Upper lobe of right lung (tissue), 1 donor: ENCODE measurements at places on chromosomes 6 and 20.
A peak's percentile ranks its signal among the peaks of the same experiment; 100 is the strongest.

DNA sequence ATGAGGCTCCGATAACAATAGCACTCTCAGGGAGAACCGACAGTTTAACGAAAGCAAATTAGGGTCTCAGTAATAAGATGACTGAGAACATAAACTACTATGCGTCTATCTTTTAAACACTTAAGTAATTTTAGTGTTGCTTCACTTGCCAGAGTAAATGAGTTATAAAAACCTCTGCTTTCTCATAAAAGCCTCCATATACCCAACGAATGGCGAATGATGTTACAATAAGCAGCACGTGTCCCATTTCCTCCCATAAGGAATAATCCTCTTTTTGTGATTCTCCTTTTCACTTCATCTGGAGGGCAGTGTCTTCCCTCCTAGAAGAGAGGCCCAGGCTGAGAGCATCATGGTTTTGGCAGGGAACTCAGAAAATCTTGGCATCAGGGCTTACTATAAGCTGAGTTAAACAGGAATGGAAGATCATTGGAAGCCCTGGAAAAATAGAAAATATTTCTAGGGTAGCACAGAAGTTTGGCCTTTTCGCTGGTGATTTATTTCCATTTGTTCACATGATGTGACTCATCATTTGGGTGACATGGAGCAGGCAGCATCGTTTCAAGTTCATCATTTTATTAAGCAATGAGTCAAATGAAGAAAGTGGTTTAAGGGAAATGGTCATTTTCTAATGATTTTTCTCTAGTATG lies 255.4 kb downstream of the ATXN1 start:
- H3K4me3 ChIP-seq = no peak overlapping the region
- no peak overlapping the region for H3K27ac ChIP-seq
- H3K27me3 ChIP-seq = no peaks in the 10 kb centered on the region
- no peak for DNase-seq
- H3K36me3 ChIP-seq = no peaks in the 10 kb centered on the region
- peaks cover 7% of the 10 kb centered on the region for H3K4me1 ChIP-seq

GRCh38 chr20:60010689-60011458 lies 52.7 kb downstream of the CDH26 start:
- H3K36me3 ChIP-seq = no peaks in the 10 kb centered on the region
- no peak overlapping the region for H3K4me3 ChIP-seq
- no peaks in the 10 kb centered on the region for H3K27me3 ChIP-seq
- DNase-seq = no peak
- H3K4me1 ChIP-seq = no peaks in the 10 kb centered on the region

DNA sequence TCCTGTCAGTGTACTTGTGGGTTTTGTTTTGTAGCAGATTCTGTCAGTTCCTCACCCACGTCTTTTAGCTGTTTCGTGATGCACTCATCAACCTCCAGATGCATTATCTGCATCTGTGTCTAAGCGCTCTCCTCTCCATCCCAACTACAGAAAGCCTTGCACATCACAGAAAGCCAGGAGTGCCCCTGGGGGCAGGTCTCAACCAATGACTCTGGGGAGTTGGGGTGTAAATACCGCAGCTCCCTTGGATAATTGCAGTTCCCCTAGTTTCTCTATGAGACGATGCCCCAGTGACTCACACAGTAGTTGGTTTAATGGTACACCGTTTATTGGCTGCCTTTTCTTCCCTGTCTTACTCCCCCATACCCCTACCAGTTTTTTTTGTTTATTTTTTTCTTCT lies 158.1 kb downstream of the SOX4 start:
- no peak for DNase-seq
- no peak overlapping the region for H3K27ac ChIP-seq
- no peaks in the 10 kb centered on the region for H3K36me3 ChIP-seq

GRCh38 chr6:50198245-50198644 lies 148.5 kb upstream of the DEFB112 start:
- H3K27ac ChIP-seq = no peak overlapping the region
- H3K36me3 ChIP-seq = no peaks in the 10 kb centered on the region
- H3K27me3 ChIP-seq = no peaks in the 10 kb centered on the region
- no peaks in the 10 kb centered on the region for H3K4me1 ChIP-seq

GRCh38 chr6:48151142-48151541 lies 40.1 kb upstream of the PTCHD4 start:
- no peak overlapping the region for H3K27ac ChIP-seq
- no peaks in the 10 kb centered on the region for H3K4me1 ChIP-seq
- no peaks in the 10 kb centered on the region for H3K36me3 ChIP-seq
- no peak overlapping the region for H3K4me3 ChIP-seq

DNA sequence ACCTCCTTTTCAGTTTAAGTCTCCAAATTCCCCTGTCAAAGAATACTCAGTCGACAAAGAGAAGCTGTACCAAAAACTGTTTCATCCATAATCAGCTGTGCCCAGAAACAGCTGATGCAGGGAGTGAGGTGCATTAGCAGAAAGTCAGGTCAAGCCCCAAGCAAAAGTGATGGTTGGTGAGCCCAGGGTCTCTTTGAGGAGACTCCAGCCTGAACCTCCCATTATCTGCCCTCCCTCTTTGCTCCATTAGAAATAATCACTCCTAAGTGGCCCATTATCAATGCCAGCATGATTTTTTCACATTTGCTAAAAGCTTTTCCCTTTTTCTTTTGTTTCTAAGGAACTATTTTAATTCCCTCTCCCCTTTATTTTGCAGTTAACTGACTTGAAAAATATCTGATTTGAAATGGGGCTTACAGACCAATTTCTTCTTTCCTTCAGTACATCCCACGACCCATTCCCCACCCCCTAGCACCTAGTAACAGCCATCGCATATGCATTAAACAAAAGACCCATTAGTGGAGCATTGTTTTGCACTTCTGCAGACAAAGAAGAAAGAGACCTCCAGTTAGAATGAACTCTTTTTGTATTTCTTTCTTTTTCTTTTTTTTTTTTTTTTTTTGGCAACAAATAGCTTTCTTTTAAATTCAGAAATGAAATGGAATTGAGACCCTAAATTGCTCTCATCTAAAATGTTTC lies 257.0 kb downstream of the GRIK2 start:
- H3K4me1 ChIP-seq = no peaks in the 10 kb centered on the region
- H3K27me3 ChIP-seq = no peaks in the 10 kb centered on the region
- H3K36me3 ChIP-seq = no peaks in the 10 kb centered on the region
- H3K4me3 ChIP-seq = no peak overlapping the region
- no peak for DNase-seq

- no peak for DNase-seq
- peak overlapping the region; percentile 13 for H3K4me3 ChIP-seq
- no peaks in the 10 kb centered on the region for H3K27me3 ChIP-seq
These were observed 99.6 kb upstream of the DST start for GRCh38 chr6:56742122-56742791.

DNA sequence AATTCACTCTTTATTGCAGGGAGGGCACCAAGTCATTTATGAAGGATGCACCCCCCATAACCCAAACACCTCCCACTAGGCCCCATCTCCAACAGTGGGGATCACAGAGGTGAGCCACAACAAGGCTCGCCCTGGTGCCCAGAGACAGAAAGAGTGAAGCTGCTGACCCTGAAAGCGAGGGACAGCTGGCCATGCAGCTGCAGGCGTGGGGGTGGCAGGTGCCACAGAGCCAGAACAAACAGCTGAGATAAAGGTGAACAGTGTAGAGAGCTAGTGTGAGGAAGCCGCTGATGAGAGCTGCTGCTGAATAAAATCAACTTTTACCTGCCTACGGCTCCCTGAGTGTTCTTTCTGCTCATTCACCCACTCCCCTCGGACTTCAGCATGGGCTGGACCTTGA lies 18.8 kb upstream of the RGS17 start:
- H3K36me3 ChIP-seq = no peaks in the 10 kb centered on the region
- no peak for DNase-seq
- no peaks in the 10 kb centered on the region for H3K27me3 ChIP-seq
- H3K4me1 ChIP-seq = no peaks in the 10 kb centered on the region
- no peak overlapping the region for H3K27ac ChIP-seq

DNA sequence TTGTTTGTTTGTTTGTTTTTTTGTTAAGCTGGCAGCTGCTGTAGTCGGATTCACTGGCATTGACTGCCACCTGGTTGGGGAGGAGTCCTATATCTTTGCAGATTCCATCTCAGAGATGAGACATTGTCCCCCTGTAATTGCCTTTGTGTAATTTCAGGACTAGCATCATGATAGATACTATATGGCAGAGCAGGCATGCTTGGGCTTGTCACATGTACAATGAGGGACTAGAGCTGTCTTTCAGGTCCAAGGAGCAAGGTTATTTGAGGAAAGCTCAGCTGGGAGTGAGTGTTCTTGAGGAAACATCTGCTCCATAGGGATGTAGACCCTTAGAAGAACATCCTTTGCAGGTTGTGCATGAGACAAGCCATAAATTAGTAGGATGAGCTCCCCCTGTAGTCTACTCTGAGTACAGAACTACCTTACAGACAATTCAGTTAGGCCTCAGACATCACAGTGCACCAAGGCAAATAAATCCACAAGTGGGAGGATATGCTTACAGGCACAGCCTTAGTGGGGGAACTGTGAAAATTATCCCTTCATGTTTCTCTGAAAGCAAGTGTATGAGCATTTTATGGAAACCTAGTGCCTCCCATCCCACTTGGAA lies 62.1 kb downstream of the BMP2 start:
- no peaks in the 10 kb centered on the region for H3K27me3 ChIP-seq
- H3K4me3 ChIP-seq = no peak overlapping the region
- H3K4me1 ChIP-seq = no peaks in the 10 kb centered on the region
- H3K36me3 ChIP-seq = no peaks in the 10 kb centered on the region

DNA sequence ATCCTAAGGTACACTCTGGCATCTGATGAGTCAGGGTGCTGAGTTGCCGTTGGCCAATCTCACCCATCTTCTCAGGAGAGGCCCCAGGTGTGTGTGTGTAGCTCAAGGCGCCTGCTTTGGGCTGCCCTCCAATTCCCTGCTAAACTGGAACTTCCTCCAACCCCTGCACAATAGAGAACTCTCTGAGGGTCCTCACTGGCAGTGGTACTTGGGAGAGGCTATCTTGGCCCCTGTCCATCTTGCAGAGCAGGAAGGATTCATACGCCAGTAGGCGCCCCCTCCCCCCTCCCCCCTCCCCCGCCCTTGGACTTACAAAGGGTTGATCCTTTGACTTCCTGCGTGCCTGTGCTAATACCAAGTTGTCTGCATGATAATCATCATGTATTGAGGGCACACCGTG lies 173.6 kb downstream of the SASH1 start:
- no peaks in the 10 kb centered on the region for H3K27me3 ChIP-seq
- peak overlapping the region; percentile 28 for H3K27ac ChIP-seq
- no peak overlapping the region for H3K4me3 ChIP-seq
- H3K36me3 ChIP-seq = peaks cover 32% of the 10 kb centered on the region

DNA sequence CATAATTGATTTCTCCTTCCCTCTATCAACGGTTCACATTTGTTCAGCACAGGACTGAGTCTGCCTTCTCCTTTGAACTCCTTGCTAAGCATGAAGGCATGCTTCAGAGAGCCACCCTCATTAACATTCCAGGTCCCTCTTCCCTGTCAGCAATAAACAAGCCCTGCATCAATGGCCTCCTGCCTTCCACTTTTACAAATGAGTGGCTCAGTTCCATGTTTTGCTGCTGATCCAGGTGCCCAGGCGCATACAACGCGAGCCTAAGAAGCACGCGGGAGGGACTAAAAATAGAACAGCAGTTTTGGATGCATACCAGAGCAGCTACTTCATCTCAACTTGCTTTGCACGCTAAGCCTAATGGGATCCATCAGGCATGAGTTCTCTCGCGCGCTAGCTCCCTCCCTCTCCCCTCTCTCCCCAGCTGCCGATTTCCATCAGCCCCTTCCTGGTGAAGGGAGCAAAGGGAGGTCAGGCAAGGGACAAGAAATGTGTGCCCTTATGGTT lies 53.4 kb downstream of the TRAF3IP2 start:
- no peak overlapping the region for H3K4me3 ChIP-seq
- H3K4me1 ChIP-seq = peaks cover 30% of the 10 kb centered on the region
- H3K36me3 ChIP-seq = no peaks in the 10 kb centered on the region
- DNase-seq = peak; percentile 69
- H3K27me3 ChIP-seq = no peaks in the 10 kb centered on the region

- H3K36me3 ChIP-seq = no peaks in the 10 kb centered on the region
- H3K27me3 ChIP-seq = peaks cover 6% of the 10 kb centered on the region
- DNase-seq = peak; percentile 60
- no peak overlapping the region for H3K4me3 ChIP-seq
- H3K4me1 ChIP-seq = peaks cover 4% of the 10 kb centered on the region
- H3K27ac ChIP-seq = no peak overlapping the region
These were observed 3.9 kb upstream of the SIGLEC1 start for GRCh38 chr20:3716195-3716834.

- no peak overlapping the region for H3K4me3 ChIP-seq
- H3K27ac ChIP-seq = no peak overlapping the region
- no peaks in the 10 kb centered on the region for H3K4me1 ChIP-seq
- no peak for DNase-seq
These were observed 241.8 kb downstream of the CDH4 start for GRCh38 chr20:61493798-61494305.

DNA sequence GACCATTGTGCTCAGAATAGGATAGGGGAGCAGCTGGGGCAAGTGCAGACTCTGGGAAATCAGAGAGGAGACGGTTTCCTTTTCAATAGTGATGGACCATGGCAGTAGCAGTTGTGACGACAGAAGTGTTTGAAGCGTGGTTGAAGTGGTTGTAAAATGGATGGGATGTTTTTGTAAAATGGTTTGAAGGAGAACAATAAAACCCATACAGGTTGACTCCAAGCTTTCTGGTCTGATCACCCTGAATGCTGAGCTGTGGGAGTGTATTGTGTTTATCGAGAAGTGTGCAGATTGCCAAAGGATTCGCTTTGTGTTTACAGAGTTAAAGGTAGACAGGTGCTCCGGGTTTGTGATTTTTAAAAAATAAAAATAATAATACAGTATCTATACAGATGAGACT lies 255.2 kb upstream of the SULF2 start:
- H3K27ac ChIP-seq = no peak overlapping the region
- no peak for DNase-seq

GRCh38 chr20:63023936-63024571 lies 17.3 kb upstream of the BHLHE23 start:
- H3K4me3 ChIP-seq = no peak overlapping the region
- peaks cover 8% of the 10 kb centered on the region for H3K4me1 ChIP-seq
- H3K27me3 ChIP-seq = peaks cover 77% of the 10 kb centered on the region
- no peaks in the 10 kb centered on the region for H3K36me3 ChIP-seq
- DNase-seq = peak; percentile 55

DNA sequence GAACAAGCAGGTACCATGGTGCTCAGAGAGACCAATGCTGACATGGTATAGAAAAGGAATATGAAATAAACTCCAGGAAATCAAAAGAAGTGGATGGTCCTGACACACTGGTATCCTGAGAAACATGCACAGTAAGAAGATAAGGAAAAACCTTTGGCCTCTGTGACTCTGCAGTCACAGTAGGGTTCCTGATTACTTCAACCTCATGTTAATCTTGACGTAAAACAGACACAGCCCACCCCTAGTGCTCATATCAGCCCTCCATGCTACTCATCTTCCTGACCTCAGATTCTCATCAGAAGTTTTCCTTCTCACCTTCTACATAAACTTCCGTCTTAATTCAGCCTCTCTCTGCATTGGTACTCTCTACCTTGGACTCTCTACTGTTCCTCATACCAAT lies 240.9 kb downstream of the PKHD1 start:
- H3K4me1 ChIP-seq = no peaks in the 10 kb centered on the region
- no peak for DNase-seq
- H3K27me3 ChIP-seq = no peaks in the 10 kb centered on the region
- no peak overlapping the region for H3K4me3 ChIP-seq

- H3K4me3 ChIP-seq = no peak overlapping the region
- H3K27ac ChIP-seq = no peak overlapping the region
- no peak for DNase-seq
- H3K27me3 ChIP-seq = no peaks in the 10 kb centered on the region
- no peaks in the 10 kb centered on the region for H3K36me3 ChIP-seq
These were observed 200.0 kb downstream of the LY86 start for GRCh38 chr6:6788394-6789032.
